ENCODE measurements at places on chromosomes 7 and 10. TPM values are rescaled to one million over a fixed set of nuclear protein-coding genes. Genes with fewer than 3 reads are reported as not detected.

FAM24B gene
- 3.6 TPM for polyA plus RNA-seq

DNA sequence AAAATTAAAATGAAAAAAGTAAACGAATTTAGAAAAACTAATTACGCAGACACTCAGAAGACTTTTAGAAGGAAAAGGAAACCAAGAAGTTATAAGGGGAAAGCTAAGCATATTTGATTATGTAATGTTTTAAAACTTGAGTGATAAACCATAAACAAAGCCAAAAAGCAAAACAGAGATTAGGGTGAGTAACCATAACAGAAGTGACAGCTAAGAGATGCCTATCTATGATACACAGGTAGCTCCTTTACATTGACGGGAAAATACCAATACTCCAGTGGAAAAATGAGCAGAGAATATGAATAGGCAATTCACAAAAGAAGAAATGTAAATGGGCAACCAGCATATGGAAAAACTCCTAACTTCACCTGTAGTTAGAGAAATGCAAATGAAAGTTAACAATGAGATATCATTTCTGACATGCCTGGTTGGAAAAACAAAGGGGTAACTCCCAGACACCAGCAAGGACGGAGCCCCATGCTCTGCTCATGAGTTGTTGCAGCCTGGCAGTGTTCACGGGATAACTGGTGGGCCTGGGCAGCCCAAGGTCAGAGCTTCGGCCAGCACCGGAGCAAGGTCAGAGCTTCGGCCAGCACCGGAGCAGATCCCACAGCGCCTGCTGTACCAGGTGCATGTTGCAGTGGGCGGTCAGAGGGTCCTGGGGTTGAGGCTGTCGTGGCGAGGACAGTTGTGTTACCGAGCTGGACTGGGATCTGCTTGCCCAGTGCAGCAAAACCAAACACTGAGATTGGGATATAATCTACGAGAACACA lies 58.9 kb downstream of the ALOX5 start:
- H3K36me3 ChIP-seq, result no peaks in the 10 kb centered on the region
- no peak overlapping the region for H3K27ac ChIP-seq
- no peak overlapping the region for H3K4me3 ChIP-seq
- DNase-seq, result no peak

PDE1C gene
- polyA plus RNA-seq, result not detected

- H3K4me1 ChIP-seq, result peaks cover 21% of the 10 kb centered on the region
- H3K27me3 ChIP-seq, result peaks cover 5% of the 10 kb centered on the region
- H3K4me3 ChIP-seq, result peak overlapping the region; percentile 96
- H3K27ac ChIP-seq, result peak overlapping the region; percentile 84
- H3K36me3 ChIP-seq, result no peaks in the 10 kb centered on the region
- peak; percentile 40 for DNase-seq
Observed at GRCh38 chr7:24573554-24574338, 494 bp downstream of the PALS2 start.

- H3K4me1 ChIP-seq, result no peaks in the 10 kb centered on the region
- H3K27ac ChIP-seq, result no peak overlapping the region
- no peak for DNase-seq
Observed at GRCh38 chr10:112244197-112244596, 39.0 kb upstream of the TECTB start.

AKR1D1 gene
- not detected for polyA plus RNA-seq

DNA sequence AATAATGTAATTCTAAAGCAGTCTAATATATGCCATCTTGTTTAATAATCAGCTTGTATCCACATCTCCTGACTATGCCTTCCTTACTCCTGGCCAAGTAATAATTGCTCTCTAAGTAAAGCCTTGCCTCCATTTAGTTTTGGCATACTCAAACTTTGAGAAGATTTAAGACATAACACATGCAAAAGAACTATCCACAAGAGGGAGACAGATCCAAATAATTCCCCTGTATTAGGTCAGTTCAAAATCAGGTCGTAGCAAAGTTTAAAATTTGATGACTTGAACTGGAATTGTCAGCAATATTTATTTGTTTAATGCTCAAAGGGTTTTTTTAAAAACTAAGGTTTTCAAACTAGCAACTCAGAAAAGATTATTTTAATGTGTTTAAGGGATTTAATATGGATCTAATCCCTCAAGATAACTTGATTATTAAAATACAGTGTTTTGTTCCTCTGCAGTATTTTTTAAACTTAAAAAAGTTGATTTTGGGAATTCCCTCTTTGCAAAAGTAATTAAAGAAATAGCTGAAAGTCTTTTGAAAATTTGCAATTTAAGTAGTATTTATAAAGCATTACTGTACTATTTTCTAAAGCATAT lies 95.3 kb downstream of the HDAC9 start:
- DNase-seq, result no peak
- H3K27me3 ChIP-seq, result no peaks in the 10 kb centered on the region
- H3K27ac ChIP-seq, result no peak overlapping the region
- no peak overlapping the region for H3K4me3 ChIP-seq
- peaks cover 9% of the 10 kb centered on the region for H3K36me3 ChIP-seq
- no peaks in the 10 kb centered on the region for H3K4me1 ChIP-seq

DNA sequence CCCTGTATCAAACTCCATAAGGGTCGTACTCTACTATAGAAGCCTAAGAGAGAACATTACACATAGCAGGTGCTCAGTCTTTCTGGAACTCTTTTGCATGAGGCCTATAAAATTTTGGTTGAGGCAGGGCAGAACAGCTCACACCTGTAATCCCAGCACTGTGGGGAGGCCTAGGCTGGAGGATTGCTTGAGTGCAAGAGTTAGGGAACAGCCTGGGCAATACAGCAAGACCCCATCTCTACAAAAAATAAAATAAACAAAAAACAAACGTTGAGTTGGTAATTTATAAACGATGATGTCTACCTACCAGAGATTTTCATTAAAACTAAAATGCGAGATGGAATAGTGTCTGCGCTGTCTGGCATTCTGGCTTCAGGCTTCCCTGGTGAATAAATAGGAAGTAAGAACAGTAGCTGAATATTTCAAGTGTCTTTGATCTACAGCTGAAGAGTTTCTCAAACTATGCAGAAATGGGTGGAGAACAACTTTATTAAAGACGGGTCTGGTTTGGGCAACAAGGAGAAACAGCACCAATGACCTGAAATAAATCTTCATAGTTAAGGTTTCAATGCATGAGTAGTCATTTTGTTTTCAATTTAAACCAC lies 774 bp downstream of the PON2 start:
- peaks cover 3% of the 10 kb centered on the region for H3K36me3 ChIP-seq
- no peak for DNase-seq
- peak overlapping the region; percentile 18 for H3K27ac ChIP-seq
- H3K4me3 ChIP-seq, result peak overlapping the region; percentile 88
- no peaks in the 10 kb centered on the region for H3K27me3 ChIP-seq

CLIP2 gene
- polyA plus RNA-seq, result not detected

AOAH gene
- 385 TPM for polyA plus RNA-seq

ZPBP gene
- 0.28 TPM for polyA plus RNA-seq

Measured in immature natural killer cell (primary cell).